ENCODE measurements at places on chromosomes 7 and 10. TPM values are rescaled to one million over a fixed set of nuclear protein-coding genes. Genes with fewer than 3 reads are reported as not detected.

ACTA2 gene
- total RNA-seq: 204 TPM

COL28A1 gene
- total RNA-seq: 2.0 TPM

NDUFB2 gene
- 161 TPM for total RNA-seq

KCNH2 gene
- total RNA-seq: 2.4 TPM

RADIL gene
- 9.7 TPM for total RNA-seq

PPP1R3A gene
- 0.24 TPM for total RNA-seq

H2BK1 gene
- not detected for total RNA-seq

LRRC17 gene
- total RNA-seq: 1.5 TPM

MORN4 gene
- total RNA-seq: 5.4 TPM

EN2 gene
- not detected for total RNA-seq

SLC39A12 gene
- total RNA-seq: 0.41 TPM

FAM241B gene
- total RNA-seq: 5.0 TPM

TIMM23 gene
- total RNA-seq: 34.2 TPM

CTBP2 gene
- 73.0 TPM for total RNA-seq

HOXA7 gene
- total RNA-seq: 2.2 TPM

LBX1 gene
- total RNA-seq: not detected

ABCF2 gene
- total RNA-seq: 23.3 TPM

WNT8B gene
- 0.18 TPM for total RNA-seq

HOXA1 gene
- 0.77 TPM for total RNA-seq

STEAP1 gene
- total RNA-seq: 8.2 TPM

SPDYE6 gene
- not detected for total RNA-seq

HTRA1 gene
- total RNA-seq: 45.3 TPM

SLC13A1 gene
- not detected for total RNA-seq

FEZF1 gene
- total RNA-seq: not detected

HMX2 gene
- not detected for total RNA-seq

PNLIPRP1 gene
- not detected for total RNA-seq

FUOM gene
- 31.0 TPM for total RNA-seq

NPFFR1 gene
- 1.0 TPM for total RNA-seq

Measured in lower lobe of right lung (tissue), 2 donors.